ENCODE measurements at places on chromosomes 2 and 18.

DNA sequence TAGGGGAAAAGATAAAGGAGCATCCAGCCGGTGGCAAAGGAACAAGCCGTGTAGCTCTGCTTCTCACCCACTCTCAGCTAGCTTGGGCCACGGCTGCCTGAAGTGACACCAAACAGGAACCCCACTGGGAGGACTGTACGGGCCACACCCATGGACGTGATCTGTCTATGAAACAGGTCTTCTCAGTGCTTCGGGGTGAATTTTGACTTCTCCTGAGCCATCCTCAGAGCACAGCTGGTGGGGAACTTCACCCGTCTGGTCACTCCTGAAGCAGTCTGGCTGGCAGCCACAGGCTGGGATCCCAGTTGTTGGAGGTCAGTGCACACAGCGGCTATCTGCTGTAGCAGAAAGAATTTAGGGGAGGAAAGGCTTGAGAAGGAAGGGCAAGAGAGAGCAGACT, 223.8 kb downstream of the FAM210A start:
- no peak for DNase-seq

- DNase-seq: no peak
Measured at GRCh38 chr2:214881647-214882202, 72.2 kb upstream of the BARD1 start.

- no peak for DNase-seq
Measured at GRCh38 chr2:58156780-58157179, 84.3 kb downstream of the FANCL start.

- no peak for DNase-seq
Measured at GRCh38 chr2:1665761-1666505, 78.4 kb downstream of the PXDN start.

GRCh38 chr2:224242561-224242960, 159.3 kb downstream of the FAM124B start:
- no peak for DNase-seq

DNA sequence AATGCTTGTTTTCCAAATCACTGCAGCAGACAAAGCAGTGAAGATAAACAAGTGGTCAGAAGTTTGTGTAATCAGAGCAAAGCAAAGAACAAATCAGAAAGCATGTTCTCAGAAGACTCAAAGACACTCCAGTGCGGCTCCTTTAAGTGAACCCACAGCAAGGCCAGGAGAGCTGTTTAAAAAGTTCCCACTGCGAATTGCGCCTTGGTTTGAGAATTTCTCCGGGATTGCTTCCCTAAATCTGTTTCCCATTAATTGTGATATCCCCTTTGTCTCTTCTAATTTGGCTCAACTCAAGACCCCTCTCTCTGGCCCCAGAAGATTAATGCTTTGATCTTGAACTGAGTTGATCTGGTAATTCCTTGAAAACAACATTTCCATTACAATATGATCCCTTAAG, 122.4 kb upstream of the BCL2L11 start:
- DNase-seq: no peak

DNA sequence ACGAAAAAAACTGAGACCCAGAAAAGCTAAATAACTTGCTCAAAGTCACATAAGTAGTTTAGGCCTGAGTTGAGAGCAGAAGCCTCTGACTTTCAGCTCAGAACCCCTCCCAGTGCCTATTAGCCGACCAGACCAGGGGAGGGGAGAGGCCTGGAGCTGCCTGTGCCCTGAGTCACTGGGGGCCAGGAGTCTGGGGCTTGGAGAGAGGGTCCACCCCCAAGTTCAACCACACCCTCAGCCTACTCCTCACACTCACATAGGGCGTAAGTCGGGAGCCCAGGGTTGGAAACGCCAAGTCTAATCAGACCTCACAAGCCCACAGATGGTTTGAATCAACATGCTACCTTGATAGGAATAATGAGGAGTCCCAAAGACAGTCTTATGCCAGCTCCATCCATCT, 12.6 kb upstream of the PKDCC start:
- DNase-seq: no peak

DNA sequence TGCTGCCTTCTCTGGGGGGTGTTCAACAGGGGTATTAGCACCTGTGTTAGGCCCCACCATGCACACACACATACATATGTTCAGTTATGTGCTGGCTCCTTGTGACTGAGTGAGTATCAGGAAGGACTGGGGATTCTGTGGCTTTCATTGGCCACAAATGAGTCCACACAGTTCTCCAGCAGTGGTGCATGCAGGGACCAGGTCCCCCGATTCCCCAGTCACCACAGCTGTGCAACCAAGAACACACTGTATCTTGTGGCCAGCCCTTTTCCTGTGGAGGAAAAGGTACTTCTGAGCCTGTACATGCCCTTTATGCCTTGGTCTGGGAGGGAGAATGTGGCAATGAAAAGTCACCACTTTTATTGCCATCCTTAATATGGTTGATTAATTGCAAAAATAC, 74.9 kb upstream of the KLF7 start:
- no peak for DNase-seq
